ENCODE measurements at places on chromosomes 2 and 18.

DNA sequence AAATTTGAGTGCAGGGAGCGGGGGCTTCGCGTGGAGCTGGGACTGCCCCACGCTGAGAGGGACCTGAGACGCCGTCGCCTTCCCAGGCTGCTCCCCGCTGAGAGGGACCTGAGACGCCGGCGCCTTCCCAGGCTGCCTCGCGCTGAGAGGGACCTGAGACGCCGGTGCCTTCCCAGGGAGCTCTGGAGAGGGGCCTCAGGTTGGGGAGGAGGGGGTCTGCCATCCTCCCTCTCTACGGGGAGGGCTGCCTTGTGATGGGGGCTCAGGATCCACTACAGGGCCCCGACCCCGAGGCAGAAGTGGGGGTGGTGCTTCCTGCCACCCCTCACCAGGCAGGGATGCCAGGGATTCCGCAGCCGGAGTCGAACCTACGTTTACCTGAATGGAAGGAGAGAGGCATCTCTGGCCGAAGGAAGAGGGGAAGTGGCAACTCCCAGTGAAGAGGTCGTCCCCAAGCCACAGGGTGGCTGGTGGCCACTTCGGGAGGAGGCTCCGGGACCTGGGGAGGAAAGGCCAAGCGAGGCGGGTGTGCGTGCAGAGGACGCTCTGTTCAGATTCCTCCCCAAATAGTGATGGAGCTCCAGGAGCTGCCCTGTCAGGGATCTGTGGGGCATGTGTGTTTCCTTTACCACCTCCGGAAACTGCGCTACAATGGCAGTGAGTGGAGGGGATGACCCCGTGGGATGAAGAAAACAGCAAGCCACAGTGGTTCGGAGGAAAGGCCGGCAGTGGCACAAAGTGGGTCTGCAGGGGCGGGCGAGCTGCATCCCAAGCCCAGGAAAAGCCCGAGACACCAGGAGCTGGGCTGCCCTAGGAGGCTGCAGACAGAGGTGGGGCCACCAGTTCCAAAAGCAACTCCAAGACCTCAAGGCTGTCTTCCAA, 108.2 kb upstream of the CTDP1 start:
- no peak for DNase-seq

GRCh38 chr2:200899482-200899881, 10.3 kb downstream of the NIF3L1 start:
- no peak for DNase-seq

DNA sequence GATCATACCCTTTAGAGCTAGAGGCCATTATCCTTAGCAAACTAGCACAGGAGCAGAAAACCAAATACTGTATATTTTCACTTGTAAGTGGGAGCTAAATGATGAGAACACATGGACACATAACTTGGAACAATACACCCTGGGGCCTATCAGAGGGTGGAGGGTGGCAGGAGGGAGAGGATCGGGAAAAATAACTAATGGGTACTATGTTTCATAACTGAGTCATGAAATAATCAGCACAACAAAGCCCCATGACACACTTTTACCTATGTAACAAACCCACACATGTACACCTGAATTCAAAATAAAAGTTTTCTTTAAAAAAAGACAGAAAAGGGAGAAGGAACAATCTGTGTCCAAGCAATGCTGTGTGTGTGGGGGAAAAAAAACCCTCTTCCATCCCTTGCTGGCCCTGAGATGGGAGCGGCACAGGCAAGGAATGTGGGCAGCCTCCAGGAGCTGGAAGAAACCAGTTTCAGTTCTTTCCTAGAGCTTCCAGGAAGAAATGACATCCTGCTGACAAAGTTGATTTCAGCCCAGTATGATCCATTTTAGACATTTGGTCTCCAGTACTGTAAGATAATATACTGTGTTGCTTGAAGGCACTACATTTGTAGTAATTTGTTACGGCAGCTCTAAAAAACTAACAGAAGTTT, 458.7 kb upstream of the CNTNAP5 start:
- DNase-seq: no peak

DNA sequence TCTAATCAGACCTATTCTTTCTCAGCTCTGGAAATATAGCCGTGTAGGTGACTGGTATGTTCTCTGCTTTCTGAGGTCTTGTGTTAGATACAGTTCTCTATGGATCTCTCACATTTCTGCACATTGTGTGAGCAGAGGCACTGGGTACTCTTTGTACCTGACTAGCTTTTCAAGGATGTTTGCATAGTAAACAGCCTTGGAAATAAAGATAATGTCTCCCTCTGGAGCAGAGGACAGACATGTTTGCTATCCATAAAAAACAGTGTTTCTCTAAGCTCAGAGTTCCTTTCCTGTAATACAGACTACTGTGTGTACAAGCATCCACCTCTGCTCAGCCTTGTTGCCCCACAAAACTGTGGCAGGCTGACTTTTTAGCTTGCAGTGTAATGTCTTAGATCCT, 279.2 kb downstream of the CTNNA2 start:
- no peak for DNase-seq

DNA sequence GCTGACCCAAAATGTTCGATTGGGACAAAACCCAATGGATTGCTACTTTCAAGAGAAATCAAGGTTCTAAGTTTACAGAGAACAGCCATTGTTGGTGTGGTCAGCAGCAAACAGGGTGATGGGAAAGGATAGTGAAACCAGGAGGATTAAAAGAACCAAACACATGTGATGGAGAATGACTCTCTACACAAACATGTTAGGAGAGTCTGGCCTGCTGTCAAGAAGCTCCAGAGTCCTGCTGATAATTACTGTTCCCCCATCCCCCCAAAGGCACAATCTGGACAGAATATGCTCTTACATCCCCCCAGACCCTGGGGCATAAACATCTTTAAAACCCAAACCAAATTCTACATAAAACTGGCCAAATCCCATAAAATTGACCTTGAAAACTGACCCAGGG, 32.0 kb upstream of the ACYP2 start:
- no peak for DNase-seq

- no peak for DNase-seq
Observed at GRCh38 chr2:85589982-85590791, 5.4 kb upstream of the RNF181 start.

GRCh38 chr2:188466761-188467160, 175.1 kb downstream of the GULP1 start:
- no peak for DNase-seq

- DNase-seq: no peak
Observed at GRCh38 chr2:102230410-102230909, 43.6 kb downstream of the IL1RL2 start.

GRCh38 chr2:46119453-46119852, 177.8 kb upstream of the EPAS1 start:
- no peak for DNase-seq

GRCh38 chr18:68387246-68387645, 327.7 kb downstream of the TMX3 start:
- no peak for DNase-seq

GRCh38 chr18:29439398-29439797, 1262.5 kb upstream of the CDH2 start:
- DNase-seq: no peak

GRCh38 chr2:26299471-26300101, 46.4 kb upstream of the SELENOI start:
- no peak for DNase-seq

- DNase-seq: no peak
Observed at GRCh38 chr2:64331114-64331645, 122.8 kb upstream of the LGALSL start.

DNA sequence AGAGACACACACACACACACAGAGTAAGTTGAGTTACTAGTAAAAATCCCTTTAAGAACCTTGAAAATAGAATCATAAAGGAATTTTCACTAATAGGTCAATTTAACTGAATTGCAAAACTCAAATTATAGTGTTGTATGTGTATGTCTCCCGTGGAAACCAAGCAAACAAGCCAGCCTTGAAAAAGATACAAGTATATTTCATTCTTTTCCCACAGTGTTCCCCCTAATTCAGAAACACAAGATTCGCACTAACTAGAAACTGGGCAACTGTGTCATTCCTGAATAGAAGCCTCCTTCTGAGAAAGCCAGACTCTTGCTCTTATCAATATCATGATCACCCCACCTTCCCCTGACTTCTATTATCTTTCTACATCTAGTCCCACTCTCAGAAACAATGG, 229.5 kb downstream of the PIEZO2 start:
- DNase-seq: no peak

GRCh38 chr2:65032019-65032975, 23.9 kb upstream of the CEP68 start:
- no peak for DNase-seq

- DNase-seq: no peak
Observed at GRCh38 chr2:177322801-177323261, 58.3 kb upstream of the NFE2L2 start.

DNA sequence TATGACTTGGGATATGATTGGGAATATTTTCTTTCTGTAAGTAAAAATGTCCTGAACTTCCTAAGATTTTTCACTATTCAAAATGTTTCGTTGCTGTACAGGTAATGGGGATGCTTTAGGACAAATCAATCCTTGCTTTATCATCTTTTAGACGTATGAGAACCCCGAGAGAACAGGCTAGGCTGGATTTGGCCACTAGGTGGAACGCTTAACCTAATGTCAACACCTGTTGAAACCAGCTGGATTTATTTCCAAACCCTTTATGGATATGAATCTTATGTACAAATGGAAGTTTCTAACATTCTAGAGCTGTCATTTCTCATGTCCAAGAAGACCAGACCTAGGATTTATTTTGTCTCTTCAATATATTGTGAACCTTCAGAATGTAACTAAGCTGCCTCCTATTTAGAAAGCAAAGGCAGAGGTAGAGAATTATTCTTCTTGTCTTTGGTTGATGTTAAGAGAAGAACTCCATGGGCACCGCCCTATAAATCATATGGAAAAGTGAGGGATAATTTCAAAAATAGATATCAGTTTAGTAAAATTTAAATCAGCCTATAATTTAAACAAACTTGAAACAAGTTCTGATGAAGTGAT, 96.7 kb downstream of the PMAIP1 start:
- DNase-seq: no peak

Data from effector memory CD8-positive, alpha-beta T cell (primary cell).